ENCODE measurements at places on chromosomes 7 and 10.

GRCh38 chr10:6200734-6201515 lies 1.8 kb upstream of the PFKFB3 start:
- H3K4me3 ChIP-seq, result peak overlapping the region; percentile 67
- H3K27ac ChIP-seq, result peak overlapping the region; percentile 41
- DNase-seq, result no peak
- H3K36me3 ChIP-seq, result no peaks in the 10 kb centered on the region
- H3K27me3 ChIP-seq, result no peaks in the 10 kb centered on the region

- no peak for DNase-seq
- no peak overlapping the region for H3K4me3 ChIP-seq
- H3K4me1 ChIP-seq, result no peaks in the 10 kb centered on the region
- peaks cover 1% of the 10 kb centered on the region for H3K27me3 ChIP-seq
These were observed 763.9 kb downstream of the GRID1 start for GRCh38 chr10:85602713-85603112.

GRCh38 chr10:122307669-122308416 lies 36.7 kb downstream of the BTBD16 start:
- DNase-seq, result no peak
- peak overlapping the region; percentile 96 for H3K27ac ChIP-seq
- H3K27me3 ChIP-seq, result no peaks in the 10 kb centered on the region
- H3K4me1 ChIP-seq, result peaks cover 55% of the 10 kb centered on the region
- peak overlapping the region; percentile 52 for H3K4me3 ChIP-seq

GRCh38 chr7:22140578-22140977 lies 194.9 kb upstream of the CDCA7L start:
- H3K27ac ChIP-seq, result no peak overlapping the region
- no peak overlapping the region for H3K4me3 ChIP-seq
- H3K4me1 ChIP-seq, result peaks cover 35% of the 10 kb centered on the region
- peaks cover 2% of the 10 kb centered on the region for H3K36me3 ChIP-seq

GRCh38 chr7:142745091-142745635 lies 4.1 kb upstream of the PRSS1 start:
- no peaks in the 10 kb centered on the region for H3K36me3 ChIP-seq
- H3K4me1 ChIP-seq, result no peaks in the 10 kb centered on the region
- no peak overlapping the region for H3K4me3 ChIP-seq
- no peak overlapping the region for H3K27ac ChIP-seq

Measured in chondrocyte (in vitro differentiated cells).